ENCODE measurements at places on chromosomes 7 and 10.

DNA sequence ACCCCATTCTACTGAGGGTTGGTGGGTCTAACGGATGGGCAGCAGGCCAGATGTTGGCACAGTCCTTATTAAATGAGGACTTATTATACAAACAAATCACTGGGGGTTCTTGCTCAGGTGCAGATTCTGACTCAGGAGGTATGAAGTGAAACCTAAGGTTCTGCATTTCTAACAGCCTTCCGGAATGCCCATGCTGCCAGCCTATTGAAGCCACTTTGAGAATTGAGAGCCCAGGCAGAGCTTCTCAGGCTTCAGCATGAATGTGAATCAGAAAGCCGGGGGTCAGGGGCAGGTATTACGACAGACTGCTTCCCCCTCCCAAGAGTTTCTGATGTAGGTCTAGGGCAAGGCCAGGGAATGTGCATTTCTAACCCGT, 34.1 kb upstream of the NPFFR1 start:
- DNase-seq = no peak

GRCh38 chr7:79091661-79092060, 361.8 kb downstream of the MAGI2 start:
- peak; percentile 10 for DNase-seq

DNA sequence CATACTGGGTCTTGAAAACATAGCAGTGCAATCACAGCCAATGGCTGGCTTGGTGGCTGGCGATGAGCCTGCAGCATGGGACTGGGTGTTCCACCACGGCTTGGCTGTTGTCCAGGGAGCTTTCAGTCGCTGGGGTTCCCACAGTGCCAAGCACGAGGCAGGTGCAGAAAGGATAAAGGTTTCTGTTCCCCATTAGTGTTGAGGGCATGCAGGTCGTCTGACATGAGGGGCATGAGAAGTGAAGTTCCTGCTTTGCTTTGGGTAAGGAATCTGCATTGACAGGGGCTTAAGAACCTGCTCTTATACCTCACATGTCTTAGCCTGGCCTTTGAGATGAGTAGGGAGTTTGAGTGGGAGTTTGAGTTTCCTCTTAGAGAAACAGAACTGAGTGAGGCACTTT, 9.0 kb upstream of the CFTR start:
- DNase-seq = no peak

DNA sequence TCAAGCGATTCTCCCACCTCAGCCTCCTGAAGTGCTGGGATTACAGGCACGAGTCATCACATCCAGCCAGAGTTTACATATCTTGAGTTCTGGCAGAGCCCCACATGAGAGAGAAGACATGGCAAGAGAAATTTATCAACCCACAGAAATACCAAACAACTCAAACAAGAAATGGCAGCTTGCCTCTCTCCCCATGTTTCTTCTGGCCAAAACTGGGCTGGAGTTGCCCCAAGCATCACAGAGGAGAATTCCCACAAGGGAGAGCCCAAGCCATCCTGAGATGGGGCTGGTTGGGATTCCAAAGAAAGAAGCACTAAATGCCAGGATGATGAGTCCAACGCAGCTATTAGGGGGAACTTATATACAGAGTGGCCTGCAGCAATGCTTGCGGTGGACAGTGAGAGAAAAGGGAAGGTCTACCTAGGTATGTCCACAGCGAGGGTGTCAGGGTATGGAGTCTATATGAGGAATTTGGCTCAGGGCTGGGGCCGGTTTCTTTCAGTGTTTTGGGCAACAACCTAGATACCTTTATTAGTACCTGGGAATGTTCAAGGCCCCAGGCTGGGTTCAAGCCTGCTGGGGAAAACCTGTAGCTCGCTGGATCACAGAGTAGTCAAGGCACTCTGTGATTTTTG, 14.5 kb upstream of the PAX4 start:
- peak; percentile 62 for DNase-seq

All from AG20443 (cell line).